NCI-H510A treated with DMSO at 0.1 percent for 48 hours (cell line): ENCODE measurements at places on chromosomes 1 and 21.

DNA sequence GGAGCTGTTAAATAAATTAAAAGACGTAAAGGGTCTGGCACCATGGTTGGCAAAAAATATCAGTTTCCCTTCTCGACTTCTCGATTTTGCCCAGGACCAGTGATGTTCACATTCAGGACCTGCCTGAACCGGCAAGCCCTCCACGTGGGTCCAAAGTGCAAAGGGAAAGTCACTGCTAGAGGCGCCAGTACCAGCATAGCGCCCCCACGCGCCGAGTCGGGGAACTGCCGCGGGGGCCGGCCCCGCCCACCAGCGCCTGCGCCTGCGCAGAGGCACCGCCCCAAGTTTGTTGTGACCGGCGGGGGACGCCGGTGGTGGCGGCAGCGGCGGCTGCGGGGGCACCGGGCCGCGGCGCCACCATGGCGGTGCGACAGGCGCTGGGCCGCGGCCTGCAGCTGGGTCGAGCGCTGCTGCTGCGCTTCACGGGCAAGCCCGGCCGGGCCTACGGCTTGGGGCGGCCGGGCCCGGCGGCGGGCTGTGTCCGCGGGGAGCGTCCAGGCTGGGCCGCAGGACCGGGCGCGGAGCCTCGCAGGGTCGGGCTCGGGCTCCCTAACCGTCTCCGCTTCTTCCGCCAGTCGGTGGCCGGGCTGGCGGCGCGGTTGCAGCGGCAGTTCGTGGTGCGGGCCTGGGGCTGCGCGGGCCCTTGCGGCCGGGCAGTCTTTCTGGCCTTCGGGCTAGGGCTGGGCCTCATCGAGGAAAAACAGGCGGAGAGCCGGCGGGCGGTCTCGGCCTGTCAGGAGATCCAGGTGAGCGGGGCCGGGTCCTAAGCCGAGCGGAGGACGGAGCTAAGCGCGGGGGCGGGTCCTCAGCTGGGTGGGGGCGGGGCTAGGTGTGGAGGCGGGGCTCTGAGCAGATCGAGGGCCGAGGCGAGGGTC lies at the start of gene PINK1:
PINK1 (plus strand) TSS at position 269 of the 875 bp plus-strand sequence; CDS start at position 360, 91 bp downstream.
- peak; percentile 90 for DNase-seq

DNA sequence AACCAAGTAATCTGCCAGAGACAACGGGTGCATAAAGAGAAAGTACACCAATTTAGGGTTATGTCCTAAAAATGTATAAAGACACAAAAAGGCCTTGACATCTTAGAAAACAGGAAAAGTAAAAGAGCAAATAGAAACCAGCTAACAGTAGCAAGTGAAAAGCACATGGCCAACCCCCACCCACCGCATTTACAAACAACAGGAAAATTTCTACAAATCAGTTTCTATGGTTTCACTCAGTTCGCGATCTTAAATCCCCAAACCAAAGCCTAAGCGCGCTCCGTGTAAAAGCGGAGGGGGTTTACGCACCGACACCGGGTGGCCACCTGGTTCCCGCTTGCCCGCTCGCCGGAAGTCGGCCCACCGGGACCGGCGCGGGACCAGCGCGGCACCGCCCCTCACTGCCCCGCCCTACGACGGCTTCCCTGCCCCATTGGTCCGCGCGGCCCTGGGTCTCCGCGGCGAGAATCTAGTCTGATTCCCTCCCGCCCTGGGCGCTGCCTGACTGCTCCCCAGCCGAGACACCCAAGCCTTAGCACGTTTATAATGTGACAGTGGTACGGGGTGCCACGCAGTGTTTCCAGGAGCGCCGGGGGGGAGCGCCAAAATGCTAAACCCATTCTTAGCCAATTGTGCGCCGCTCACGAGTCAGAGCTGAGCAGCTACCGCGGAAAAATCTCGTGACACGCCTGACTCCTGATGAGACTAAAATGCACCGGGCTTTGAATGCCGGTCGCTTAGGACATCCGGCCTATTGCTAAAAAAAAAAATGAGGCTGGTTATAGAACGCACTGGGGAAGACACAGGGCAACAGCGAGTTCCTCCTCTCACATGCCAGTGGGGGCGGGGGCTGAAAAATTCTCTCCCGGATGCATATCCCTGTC lies at the start of gene GART:
GART (minus strand) TSS at position 362 of the 884 bp plus-strand sequence. CDS start 2,802 bp downstream, outside the sequence.
- peak; percentile 74 for DNase-seq

DNA sequence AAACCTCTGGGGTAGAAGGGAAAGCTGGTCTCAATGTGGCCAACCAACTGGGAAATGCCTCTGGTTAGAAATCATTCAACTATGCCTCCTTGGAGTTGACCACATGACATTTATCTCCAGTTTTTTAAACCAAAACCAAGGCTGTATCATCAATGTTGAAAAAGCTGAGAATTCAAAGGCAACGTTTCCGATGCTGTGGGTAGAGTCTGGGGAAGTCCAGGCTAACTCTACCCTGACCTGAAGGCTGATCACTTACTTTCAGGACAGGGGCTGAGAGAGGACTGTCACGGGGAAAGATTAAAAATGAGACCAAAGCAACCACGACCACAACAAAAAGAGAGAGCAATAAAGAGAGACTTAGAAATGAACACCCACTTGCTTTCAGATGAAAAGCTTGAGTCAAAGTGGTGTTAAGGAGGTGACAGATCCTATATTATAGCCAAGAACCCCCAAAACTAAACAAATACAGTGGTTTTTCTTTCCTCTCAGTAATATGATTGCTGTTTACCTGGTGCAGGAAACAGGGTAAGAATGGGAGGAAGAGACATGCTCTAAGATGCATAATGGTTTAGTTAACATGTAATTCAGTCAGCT lies 90.8 kb upstream of the TNFSF4 start:
- DNase-seq, result no peak

DNA sequence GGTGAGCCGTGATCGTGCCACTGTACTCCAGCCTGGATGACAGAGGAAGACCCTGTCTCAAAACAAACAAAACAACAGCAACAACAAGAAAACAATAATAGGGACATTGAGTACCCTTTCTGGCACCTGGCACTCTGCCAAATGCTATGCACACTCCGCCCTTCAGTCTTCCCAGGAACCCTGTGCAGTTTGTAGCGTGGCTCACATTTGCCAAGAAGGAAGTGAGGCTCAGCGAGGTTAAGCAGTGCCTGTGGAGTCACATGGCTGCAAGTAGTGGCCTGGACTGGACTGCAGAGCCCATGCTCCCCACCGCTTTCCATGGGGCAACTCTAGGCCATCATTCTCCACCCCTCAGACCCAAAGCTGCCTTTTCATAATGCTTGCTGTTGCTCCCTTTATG lies 5.3 kb upstream of the EVA1B start:
- DNase-seq, result peak; percentile 91

DNA sequence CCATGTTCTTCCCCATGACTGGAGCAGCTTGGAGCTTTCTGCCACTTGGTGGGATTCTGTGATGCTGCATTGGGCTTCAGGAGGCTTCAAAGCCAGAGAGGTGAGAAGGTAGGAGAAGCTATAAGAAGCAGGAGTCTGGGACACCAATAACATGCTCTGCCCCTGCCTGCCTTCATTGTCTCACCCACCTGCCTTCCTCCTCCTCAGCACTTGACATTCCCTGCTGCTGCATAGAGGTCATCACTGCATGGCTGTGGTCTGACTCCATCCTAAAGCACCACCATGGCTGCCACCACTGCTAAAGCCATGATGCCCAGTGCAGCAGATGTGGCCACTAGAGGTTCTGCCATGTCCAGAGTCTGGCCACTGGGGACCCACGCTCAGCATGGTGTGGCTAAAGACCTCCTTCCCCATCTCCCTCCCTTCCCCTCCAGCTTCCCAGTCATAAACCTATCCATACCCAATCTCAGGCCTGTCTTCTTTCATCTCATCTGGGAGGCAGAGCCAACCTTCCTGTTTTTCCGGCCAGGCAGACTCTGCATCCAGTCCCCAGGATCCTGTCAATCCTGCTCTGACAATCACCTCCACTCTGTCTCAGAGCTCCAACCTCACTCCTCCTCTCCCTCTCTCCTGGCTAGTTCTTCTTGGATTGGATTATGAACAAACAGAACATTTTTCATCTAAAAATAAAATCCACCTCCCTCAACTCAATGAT lies 285.1 kb upstream of the POU3F1 start:
- DNase-seq, result no peak

DNA sequence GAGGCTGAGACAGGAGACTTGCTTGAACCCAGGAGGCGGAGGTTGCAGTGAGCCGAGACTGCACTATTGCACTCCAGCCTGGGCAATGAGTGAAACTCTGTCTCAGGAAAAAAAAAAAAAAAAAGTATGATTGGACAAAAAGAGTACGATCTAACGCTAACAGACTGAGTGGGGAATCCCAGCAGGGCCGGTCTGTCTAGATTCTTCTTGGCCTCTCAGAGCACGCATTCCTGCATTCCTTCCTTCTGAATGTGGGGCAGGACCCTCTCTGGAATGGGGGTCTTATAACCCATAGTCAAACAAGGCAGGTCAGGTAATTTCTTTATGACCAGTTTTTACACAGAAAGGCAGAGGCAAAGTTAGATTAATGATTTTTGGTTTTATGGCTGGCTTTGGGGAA lies 92.0 kb upstream of the PPM1J start:
- no peak for DNase-seq

GRCh38 chr1:29960876-29961275 lies 724.6 kb downstream of the PTPRU start:
- no peak for DNase-seq

- DNase-seq, result no peak
Observed at GRCh38 chr21:18384771-18385170, 18.8 kb downstream of the TMPRSS15 start.

DNA sequence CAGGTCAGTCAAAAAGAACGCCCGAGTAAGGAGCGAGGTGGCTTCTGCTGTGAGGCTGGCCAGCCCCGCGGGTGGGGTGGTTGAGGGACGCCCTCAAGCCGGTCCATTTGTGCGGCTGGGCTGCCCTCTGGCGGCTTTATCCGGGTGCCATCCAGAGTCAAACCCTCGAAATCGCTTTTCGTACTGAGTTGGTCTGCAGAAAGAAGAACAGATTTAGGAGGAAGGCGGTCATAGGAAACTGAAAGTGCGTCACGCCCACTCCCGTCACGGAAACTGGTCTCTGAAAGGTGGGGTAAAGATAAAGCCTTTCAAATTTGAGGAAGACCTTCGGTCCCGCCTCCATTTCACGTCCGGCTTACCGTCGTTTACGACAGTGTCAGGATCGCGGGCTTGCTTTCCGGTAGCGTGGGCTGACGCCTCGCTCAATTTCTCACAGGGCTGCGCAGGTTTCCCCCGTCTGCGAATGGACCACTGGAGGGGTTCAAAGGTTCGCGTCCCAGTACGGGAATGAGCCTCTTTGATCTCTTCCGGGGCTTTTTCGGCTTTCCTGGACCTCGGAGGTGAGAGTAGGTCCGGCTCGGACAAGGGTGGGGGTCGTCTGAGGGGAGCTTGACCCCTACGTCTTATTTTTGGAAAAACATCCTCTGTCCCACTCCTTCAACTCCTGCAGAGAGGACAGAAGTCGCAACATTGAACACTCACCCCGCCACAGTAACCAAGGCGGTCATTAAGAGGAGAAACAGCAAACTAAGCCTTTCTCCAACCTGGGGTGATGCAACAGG lies at the start of gene HAX1:
HAX1 (plus strand) TSS at position 413 of the 782 bp plus-strand sequence; CDS start at position 508, 95 bp downstream.
- peak; percentile 91 for DNase-seq

- no peak for DNase-seq
Observed at GRCh38 chr1:183567584-183567983, 22.7 kb downstream of the NCF2 start.

DNA sequence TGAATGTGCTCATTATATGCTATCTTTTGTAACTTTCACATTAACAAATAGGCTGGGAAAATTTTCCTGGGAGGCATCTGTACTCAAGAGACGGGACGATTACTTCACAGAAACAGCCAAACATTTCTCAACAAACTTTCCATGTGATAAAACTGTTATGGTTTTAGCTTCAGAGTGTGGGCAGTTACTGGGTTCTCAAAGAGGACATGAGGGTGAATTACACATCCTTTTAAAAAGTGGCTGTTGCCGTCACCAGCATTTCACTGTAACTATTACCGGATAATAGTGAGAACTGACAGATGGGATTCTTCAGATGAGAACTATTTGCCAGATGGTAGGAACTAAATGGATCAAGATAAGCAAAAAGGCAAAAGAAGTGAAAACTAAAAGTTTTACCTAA lies 109.1 kb downstream of the APP start:
- no peak for DNase-seq

DNA sequence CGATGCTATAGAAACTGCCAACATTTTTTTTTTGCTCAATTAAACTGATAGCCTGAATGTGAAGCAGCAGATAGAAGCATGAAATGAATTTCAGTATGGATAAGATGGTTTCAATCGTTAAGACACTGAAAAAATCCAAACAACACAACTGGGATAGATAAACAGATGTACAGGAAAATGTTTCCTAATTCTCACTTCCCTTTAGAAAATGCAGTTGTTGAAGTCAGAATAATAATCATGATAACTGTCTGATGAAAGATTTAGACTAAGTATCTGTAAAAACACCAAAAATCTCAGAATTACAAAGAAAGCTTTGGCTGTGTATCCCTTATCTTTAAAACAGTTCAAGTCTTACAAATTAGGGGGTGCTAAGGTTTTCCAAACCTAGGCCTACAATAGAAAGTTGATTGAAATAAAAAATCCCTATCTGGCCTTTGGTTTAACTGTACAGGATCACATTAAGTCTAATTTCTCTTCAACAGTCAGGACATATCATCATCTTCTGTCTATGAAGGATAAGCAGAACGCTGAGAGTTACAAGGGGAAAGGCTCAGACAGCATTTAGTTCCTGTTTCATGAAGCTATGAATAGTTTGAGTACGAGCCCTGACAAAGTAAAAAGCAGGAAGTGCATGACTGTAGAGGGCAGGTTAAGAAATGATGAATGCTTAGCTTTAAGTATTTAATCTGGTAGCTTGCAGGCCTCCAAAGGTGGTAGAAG lies 203.2 kb downstream of the APP start:
- no peak for DNase-seq

- no peak for DNase-seq
Observed at GRCh38 chr1:7422081-7422480, 349.0 kb upstream of the VAMP3 start.

DNA sequence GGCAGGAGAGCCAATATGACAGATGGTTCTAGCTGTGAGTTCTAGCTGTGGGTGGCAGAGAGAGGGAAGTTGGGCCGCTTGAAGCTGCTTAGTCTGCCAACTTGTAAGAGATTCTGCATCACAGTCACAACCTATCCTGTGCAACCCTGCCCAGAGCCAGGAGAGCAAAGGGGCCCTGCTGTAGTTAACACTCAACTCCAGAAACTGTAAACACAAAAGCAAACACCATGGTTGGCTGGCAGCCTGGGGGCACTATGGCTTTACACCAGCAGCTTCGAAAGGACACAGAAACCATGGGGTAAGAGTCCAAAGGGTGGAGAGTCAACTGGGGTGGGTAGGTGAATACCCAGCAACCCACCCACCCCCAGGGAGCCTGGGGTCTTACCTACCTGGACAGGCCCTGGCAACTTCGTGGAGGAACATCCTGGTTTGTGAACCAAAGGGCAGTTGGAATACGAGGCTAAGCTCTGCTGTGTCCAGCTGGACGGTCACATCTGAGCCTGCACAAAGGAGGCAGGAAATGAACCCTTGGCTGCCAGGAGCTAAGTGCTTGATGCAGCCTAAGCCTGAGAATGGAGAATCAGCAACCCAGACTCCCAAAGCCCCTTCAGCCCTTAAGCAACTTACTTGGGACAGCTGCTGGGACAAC lies 6.4 kb downstream of the INPP5B start:
- peak; percentile 100 for DNase-seq
